ENCODE measurements at places on chromosomes 5 and 9.

GRCh38 chr5:19532936-19533335, 455.1 kb downstream of the CDH18 start:
- DNase-seq, result no peak

- no peak for DNase-seq
Measured at GRCh38 chr5:123732257-123732656, 220.3 kb downstream of the CSNK1G3 start.

- DNase-seq, result no peak
Measured at GRCh38 chr9:967903-968641, 8.4 kb upstream of the DMRT3 start.

- no peak for DNase-seq
Measured at GRCh38 chr9:137851516-137852267, 25.9 kb upstream of the CACNA1B start.

DNA sequence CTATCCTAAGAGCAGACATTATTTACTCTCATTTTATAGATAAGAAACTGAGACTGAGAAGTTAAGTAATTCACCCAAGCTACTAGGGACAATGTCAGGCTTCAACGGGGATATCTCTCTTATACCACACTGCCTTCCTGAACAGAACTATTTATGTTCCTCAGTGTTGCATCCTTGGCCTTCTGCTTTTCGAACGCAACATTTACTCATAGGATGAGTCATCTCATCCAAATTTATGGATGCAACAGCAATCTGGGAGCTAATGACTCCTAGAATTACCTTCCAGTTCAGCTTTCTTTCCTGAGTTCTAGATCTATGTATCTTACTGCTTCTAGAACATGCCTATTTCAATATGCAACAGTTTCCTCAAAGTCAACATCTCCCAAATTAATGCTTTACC, 103.6 kb upstream of the PAM start:
- no peak for DNase-seq

DNA sequence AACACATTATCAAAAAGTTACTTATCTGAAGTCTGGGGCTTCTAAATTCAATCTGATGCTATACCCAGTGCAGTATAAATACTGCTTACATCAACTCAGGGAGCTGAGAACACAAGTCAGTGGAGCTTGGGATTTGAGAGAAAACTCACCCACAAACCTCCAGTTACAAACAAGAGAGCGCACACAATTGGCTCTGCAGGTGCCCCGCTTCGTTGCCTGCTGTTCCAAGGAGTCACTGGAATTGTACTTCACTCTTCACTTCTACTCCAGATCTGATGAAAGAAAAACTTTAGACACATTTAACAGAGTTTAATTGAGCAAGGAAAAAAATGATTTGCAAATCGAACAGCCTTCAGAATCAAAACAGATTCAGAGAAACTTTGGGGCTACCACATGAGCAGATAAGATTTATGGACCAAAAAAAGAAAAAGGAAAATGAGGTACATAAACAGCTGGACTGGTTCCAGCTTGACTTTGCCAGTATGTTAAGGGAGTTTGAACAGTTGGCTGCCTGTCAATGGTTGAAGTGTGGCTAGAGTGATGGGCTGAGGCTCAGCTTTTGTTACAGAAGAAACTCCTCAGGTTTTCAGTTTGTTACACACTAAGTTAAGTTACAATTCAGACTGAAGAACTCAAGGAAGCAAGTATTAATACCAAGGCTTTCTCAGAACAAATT, 156.6 kb downstream of the AOPEP start:
- DNase-seq, result no peak

- peak; percentile 79 for DNase-seq
Measured at GRCh38 chr9:114108016-114108833, 9.1 kb upstream of the KIF12 start.

DNA sequence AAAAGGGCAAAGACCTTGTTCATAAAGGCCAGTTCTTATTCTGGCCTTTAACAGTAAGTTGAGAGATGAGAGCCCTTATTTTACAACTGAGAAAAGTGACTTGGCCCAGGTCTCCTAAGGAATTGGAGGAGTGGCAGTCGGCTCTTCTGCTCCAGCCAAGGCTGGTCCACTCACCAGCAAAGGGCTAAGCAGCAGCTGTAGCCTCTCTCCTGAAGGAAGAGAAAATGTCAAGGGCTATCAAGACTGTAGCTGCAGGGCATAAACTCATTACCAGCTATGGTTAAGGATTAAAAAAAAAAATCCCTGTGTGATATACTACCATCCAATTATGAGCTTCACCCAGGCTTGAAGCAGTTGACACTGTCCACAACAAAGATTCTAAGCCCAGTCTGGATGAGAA, 138.6 kb upstream of the RAD23B start:
- no peak for DNase-seq

GRCh38 chr5:122008061-122008460, 46.3 kb downstream of the SRFBP1 start:
- DNase-seq, result no peak

- no peak for DNase-seq
Measured at GRCh38 chr5:144369006-144369405, 198.3 kb downstream of the KCTD16 start.

- no peak for DNase-seq
Measured at GRCh38 chr9:92432350-92432749, 8.1 kb upstream of the OMD start.

DNA sequence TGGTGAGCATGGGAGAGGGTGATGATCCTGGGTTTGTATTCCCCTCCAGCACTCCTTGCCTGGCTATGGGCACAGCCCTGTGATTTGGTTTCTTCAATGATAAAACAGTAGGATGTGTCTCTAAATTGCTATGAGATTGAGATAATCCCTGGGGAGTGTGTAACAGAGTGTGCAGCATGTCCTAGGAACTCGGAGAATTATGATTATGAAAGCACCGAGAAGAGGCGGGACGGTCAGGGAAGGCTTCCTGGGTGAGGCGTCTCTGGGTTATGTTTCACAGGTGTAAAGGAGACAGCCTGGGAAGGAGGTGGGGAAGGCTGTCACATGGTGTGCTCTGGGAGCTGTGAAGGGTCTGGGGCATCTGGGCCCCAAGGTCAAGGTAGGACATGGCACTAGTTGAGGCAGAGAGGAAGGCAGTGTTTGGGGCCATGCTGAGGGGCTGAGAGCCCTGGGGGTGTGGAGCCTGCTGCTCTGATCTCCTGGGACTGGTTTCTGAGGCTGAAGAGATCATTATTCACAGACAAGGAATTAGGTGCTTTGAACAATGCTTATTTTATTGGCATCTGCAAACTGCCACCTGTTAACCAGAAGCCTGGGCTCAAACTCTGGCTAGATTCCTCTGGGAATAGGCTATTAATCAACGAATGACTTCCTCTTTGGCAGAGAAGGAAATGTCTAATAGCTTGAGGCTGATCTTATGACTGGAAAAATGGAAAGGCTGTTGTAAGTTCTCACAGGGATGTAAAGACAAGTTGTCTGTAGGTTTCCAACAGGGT, 73.8 kb upstream of the IL12B start:
- DNase-seq, result no peak

- DNase-seq, result no peak
Measured at GRCh38 chr9:110579862-110580219, 300 bp upstream of the SVEP1 start.

DNA sequence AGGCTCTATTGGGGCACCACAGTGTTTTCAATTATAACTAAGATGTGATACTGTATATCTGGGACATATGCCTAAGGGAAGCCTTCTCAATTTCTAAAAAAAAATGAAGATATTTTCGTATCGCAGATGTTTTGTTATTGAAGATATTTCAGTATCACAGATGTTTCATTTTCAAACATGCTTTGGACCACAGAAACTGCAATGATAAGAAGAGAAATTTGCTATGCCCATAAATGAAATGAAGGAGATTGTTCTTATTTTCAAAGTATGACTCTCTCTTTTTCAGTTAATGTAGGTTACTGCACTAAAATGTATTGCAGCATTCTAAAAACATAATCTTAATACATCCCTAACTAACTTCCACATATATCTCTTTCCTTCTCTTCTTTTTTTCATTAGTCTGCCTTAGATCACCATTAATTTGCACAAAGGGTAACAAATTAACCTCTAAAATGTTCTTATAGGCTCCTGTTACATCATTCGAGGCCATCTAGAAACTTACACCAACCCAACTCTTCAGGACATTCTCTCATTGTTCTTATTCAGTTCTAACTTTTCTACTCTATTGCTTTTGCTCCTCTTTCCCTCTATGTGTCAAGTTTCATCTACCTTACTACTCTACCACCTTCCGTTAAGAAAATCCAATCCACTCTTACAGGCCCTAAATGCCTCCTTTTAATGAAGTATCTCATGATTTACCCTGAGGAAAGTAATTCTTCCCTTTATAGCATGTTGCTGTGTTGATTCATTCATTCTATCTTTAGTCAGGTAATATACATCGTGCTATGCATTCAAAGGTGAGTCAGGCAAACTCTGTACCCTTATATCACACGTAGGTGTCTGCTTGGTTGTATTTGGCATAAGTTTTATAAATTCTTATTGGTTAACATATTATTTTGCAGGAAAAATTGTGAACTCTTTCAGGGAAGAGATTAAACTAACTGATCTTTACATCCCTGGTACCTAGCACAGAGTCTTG, 70.5 kb downstream of the ST8SIA4 start:
- no peak for DNase-seq

GRCh38 chr9:127559247-127559680, 52.8 kb upstream of the STXBP1 start:
- no peak for DNase-seq

GRCh38 chr9:90098408-90098807, 493.6 kb downstream of the GADD45G start:
- DNase-seq, result no peak

GRCh38 chr9:6632516-6633183, 12.9 kb downstream of the GLDC start:
- no peak for DNase-seq

- DNase-seq, result no peak
Measured at GRCh38 chr5:170173647-170174046, 59.1 kb upstream of the C5orf58 start.

GRCh38 chr5:100161868-100162267, 373.3 kb upstream of the FAM174A start:
- no peak for DNase-seq

DNA sequence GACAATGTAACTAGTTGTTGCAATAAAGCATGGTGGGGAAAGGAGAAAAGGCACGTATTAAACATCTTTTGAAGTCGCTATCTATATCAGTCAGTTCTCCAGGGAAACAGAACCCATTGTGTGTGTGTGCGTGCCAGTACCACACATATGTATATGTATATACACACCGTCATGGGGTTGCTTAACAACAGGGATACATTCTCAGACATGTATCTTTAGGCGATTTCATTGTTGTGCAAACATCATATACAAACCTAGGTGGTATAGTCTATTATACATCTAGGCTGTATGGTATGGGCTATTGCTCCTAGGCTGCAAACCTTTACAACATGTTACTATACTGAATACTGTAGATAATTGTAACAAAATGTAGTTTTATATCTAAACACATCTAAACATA, 2.3 kb downstream of the CDKN2B-AS1 start:
- DNase-seq, result no peak

- DNase-seq, result peak; percentile 54
Measured at GRCh38 chr9:91758491-91758981, 191.5 kb downstream of the ROR2 start.

- no peak for DNase-seq
Measured at GRCh38 chr5:2916076-2916682, 164.7 kb upstream of the IRX2 start.

DNA sequence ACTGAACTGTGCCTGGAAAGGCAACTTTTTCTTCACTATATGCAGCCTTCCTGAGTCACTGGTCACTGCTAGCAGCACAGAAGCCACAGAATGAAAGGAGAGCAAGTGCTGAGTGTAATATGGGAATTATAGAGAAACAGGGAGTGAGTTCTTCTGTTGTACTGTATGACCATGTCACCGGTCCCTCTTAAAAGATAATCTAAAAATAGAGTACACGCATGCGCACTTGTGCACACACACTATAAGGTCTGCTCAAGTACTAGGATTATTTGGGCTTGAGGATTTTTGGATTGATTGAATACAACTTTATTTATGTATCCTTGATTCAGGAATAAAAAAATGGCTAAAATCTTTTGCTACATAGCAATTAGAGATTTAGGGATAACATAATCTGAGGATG, 571.9 kb downstream of the PDE4D start:
- DNase-seq, result no peak

GRCh38 chr5:167840527-167841130, 450.8 kb upstream of the WWC1 start:
- no peak for DNase-seq

- DNase-seq, result no peak
Measured at GRCh38 chr5:150342583-150342982, 14.9 kb upstream of the TCOF1 start.

GRCh38 chr9:93093127-93093876, 2.7 kb upstream of the CARD19 start:
- DNase-seq, result no peak

DNA sequence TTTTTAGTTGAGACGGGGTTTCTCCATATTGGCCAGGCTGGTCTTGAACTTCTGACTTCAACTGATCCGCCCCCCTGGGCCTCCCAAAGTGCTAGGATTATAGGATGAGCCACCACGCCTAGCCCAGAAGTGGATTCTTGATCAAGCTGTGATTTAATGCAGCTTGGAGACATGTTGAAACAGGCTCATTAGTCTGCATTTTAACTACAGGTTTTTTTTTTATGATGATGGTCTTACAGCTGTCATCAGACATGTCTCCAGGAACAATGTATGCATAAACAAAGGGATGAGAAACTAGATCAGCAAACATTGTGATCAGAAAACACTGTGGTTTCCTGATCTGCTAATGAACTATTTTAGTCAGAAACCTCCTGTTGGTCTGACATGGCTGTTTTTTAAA, 30.0 kb upstream of the PLPP1 start:
- DNase-seq, result no peak

GRCh38 chr5:96294884-96295202, 138.2 kb downstream of the PCSK1 start:
- no peak for DNase-seq

GRCh38 chr9:83639266-83639665, 16.3 kb downstream of the IDNK start:
- no peak for DNase-seq

GRCh38 chr9:3660936-3661335, 135.1 kb upstream of the RFX3 start:
- DNase-seq, result no peak

DNA sequence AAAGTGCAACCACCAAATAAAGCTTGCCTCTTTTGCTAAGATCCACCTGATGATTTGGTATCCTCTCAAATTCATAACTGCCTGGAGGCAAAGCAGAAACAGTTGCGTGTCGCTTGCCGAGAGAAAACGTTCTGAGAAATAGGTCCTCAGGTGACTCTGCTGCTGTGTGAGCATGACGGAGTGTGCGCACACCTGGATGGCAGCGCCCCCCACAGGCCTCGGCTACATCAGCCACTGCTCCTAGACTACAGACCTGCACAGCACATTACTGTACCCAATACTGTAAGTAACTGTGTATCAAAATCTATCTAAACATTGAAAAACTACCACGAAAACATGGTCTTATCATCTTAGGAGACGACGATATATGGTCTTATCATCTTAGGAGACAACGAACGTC, 87.4 kb downstream of the CAMSAP1 start:
- DNase-seq, result no peak

DNA sequence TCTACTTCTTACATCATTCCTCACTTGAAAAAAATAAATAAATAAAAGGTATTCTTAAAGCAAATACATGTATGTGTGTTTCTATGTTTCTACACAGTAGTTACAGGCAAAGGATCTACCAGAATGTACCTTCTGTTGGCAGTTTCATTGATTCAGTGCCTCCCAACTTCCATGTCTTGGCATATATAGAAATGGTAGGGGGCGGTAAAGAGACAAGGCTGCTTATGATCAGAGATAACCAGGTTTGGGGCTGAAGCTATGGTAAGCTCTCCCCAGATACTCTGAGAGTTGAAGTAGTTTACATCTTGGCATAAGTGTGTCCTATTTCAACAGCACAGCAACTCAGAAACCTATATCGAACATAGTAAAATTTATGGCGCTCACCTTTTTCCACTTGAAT, 1075.4 kb upstream of the C9orf72 start:
- DNase-seq, result no peak

Measured in progenitor cell of endocrine pancreas (in vitro differentiated cells).